Effector memory CD4-positive, alpha-beta T cell (primary cell): ENCODE measurements at places on chromosomes 2 and 18.

- no peak for DNase-seq
Measured at GRCh38 chr2:177391822-177392372, 676 bp upstream of the AGPS start.

DNA sequence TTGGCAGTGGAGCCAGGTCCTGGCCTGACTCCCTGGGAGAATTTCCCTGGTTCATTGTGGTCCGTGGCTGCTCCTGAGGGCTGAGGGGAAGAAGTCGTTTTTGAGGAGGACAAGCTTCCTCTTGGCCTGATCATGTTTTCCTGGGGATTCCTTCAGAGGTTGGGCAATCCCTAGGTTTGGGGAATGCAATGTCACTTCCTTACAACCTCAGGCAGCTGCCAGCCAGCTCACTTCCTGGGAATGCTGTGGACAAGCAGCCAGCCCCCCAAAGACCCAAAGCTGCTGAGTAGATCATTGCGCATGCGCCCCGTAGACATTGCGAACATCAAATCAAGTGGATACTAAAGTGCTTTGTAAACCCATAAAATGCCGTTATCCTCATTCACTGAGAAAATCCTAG is 7.7 kb upstream of the DNMT3A start:
- DNase-seq, result no peak

DNA sequence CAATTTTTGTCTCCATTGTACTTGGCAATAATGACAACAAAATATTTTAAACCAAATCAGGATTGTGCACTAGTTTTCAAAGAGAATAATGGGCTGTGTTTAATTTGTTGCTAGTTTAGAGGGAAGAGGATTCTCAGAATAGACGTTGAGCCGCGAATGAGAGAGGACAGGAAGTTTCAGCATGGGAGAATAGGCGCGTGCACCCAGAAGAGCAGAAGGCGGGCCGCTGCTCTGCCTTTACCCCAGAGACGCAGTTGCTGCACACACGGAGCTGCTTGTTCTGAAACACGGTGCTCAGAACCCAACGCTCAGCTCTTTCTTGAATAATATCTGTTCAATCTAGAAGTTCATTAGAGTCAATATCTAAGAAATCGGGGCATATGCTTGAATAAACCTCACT is 223.4 kb downstream of the MYT1L start:
- DNase-seq, result no peak

DNA sequence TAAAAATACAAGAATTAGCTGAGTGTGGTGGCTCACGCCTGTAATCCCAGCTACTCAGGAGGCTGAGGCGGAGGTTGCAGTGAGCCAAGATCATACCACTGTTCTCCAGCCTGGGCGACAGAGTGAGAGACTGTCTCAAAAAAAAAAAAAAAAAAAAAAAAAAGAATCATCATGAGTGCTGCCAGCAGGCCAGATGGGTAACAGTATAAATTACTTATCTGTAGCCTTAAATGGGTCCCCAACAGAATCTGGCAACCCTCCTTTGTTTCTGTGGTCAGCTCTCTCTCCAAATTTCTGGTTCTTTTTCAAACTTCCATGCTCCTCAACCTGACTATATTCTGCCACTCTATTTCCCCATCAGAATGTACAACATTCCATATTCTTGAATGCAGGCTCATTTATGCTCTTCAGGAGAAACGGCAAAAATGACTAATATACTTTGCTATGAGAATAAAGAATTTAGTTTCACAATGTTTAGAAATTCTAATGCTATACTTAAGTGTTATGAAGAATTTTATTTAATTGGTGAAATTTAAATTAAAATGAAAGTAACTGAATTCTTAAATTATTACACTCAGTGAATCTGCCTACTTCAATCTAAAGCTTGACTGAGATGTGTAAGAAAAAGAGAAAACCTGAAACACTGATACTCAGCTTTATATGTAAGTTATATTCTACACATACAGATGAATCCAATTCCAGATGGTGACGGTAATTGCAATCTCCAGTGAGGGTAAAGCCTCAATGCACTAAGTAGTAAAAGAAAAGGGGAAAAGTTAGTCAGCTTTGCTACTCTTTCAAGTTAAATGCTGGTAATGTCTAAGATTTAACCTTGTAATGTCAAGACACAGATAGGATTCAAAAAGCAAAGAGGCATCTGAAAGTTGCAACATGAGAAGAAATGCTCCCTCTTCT is 24.8 kb downstream of the LPIN2 start:
- DNase-seq, result no peak

DNA sequence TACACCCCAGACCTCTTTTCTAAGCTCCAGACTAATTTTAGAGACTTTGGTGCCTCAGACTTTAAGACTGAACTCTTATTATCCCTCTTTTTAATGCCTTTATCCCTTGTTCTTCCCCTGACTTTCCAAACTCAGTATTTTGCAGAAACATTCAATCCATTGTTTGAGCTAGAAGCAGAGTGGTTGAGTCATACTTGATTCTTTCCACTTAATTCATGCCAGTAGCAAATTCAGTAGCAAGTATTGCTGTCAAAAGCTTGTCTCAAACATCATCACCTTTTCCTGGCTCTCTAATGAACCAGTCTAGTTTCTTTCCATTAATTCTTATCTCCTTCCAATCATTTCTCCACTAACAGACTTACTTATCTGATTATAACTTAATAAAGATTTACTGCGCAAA is 699.7 kb upstream of the ZNF804A start:
- no peak for DNase-seq

GRCh38 chr2:96530474-96531357 is 5.8 kb upstream of the ARID5A start:
- no peak for DNase-seq

DNA sequence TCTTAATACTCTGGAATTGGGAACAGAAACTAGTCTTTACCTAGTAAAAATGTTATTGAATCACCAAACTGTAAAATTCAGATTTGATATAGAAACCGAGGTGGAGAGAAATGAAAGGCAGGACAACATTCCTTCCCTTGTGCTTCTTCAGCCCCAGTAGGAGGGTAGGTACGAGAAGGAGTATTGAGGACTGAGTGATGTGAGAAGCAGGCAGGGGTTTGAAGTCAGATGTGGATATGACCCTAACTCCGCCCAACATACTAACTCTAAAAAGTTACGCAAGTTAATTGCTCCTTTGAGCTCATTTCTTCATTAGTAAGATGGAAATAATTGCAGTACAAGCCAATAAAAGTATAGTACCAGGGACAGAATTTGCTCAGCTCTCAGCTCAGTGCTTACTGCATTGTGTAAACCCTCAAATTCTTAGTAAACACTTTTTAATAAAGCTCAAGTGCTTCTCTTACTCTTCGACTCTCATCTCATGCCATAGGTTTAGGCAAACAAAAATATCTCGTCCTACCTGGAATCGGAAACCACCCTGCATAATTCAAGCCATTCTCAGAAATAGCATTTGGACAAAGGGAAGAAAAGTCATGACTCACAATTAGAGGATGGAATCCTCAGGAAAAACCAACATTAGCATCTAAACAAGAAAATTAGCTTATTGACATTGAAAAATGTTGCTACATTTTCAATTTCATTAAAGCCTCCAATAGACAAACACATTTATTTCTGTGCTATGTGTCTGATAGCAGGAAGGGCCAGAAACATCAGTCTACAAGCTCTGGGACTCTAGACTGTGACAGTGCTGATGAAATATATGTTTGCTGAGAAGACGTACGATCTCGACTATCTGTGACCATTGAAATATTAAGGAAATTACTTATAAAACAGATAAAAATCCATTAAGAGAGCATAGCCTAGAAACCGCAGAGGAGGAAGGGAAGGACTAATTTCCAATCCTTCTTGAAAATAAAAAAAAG is 161.3 kb downstream of the HNMT start:
- no peak for DNase-seq

- DNase-seq, result no peak
Measured at GRCh38 chr2:236988690-236989624, 96.7 kb upstream of the COPS8 start.

DNA sequence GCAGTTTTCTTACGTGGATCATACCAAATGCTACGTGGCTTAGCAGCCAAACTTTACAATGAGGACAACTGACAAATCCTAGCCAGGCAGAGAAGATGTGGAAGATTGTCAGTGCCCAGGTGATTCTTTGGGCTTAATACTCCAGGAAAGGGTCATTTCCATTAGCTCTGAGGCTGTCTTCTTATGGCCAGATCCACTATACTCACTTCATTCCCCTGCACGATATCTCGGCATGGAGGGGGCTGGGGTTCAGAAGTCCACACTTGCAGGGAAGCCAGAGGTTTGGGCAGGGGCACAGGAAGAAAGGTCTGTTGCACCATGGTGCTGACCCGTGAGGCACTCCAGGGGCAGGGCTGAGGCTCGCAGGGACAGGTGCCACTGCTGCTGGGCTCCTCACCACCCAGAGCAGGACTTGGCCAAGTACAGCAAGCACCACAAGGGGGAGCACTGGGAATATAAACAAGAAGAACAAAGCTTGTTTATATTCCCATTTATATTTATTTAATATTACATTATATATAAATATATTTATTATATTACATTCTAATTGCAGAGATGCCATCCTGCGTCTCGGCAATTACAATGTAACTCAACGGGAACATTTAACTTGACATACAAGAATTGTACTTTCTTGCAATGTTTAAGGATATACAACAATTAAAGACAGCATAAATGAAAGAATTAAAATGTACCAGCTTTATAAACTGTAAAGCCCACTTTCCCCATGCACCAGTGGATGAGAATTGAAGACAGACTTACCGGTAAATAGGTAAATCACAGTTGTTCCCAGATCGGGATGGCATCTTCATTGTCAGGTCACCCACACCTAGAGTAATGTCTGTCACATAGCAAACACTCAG is 27.2 kb downstream of the CLUL1 start:
- DNase-seq, result peak; percentile 29

DNA sequence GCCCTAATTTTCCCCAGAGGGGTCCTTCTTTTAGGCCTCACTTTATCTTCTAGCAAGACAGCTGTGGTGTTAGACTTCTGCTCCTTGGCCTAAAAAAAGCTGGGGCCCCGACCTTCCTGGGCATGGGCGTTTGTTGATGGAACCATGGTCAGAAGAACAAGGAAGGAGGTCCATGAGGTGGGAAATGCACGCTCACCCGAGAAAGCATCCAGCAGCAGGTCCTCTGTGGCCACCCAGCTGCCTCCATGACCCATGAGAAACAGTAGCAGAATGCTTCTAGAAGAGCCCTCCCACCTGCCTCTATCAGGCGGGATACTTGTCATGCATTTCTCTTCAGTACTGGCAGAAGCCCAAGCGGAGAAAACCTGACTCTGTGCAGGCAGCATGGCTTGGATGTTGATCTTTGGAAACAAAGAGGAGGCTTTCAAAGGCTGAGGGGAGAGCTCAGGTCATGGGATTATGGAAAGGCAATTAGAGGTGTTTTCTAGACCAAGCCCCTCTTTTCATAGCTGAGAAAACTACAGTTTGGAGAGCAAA is 249.1 kb downstream of the FAM210A start:
- no peak for DNase-seq

GRCh38 chr2:190214426-190215194 is 105.0 kb downstream of the HIBCH start:
- no peak for DNase-seq

DNA sequence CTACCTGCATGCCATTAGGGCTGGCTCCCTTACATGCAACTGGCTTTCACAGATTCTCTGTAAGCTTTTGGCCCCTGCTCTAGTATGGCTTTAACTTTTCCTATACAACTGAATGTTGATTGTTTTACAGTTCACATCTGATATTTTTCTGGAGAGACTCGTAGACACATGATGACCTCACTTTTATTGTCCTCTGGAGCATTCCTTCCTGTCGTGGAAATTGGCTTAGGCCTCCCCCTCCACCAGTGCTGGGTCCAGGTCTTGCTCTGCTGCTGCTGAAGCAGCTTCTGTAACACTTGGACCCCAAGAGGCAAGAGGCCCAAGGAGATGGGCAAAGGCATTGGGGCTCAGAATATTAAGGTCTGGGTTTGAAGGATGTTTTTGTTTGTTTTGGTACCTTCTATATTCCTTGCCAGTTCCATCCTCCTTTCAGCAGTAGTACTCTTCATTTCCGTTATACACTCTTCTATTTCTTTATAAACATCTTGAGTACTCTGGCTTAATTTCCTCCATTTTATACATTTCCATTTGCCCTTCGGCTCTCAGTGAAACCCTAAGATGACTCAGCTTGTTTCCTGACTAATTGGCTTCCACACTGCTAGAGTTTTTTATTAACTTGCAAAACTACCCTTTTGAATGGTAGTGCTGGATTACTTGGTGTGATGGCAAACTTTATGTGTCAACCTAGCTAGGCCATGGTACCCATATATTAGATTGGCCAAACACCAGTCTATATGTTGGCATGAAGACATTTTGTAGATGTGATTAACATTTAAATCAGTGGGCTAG is 219.8 kb downstream of the CDCA7 start:
- no peak for DNase-seq

- DNase-seq, result no peak
Measured at GRCh38 chr2:73640511-73640911, 1.7 kb downstream of the NAT8 start.

- no peak for DNase-seq
Measured at GRCh38 chr2:16665748-16666448, at the start of gene CYRIA. Gene CYRIA, minus strand, starts transcription at chr2:16665834. Its CDS starts 77,715 bp downstream, at chr2:16588119.

GRCh38 chr2:152015552-152015951 is 83.3 kb downstream of the CACNB4 start:
- no peak for DNase-seq
